Stimulated activated CD8-positive, alpha-beta memory T cell treated with anti-CD3 and anti-CD28 coated beads, Interleukin-15, amount 100 ng/mL, for 24 hours (primary cell): ENCODE measurements at places on chromosomes 3 and 15.

DNA sequence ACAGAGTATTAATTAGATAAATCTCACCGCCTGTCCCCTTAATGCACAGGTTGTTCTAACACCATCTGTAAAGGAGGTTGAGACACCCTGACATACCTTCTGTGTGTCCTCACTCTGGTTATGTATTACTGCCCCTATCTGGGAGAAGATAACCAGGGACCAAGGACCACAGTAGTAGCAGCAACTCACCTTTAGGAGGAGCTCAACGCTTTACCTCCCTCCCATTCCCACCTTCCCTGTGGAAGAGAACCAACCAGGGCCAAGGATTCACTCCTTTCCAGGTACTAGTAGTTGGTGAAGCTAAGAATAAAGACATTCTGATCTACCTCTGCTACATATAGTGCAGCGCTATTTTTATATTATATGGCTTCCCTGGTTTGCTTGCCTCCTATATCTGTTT lies 232.6 kb downstream of the MEX3B start:
- DNase-seq, result no peak

- DNase-seq, result no peak
Observed at GRCh38 chr15:67953299-67953698, 100.8 kb upstream of the PIAS1 start.

DNA sequence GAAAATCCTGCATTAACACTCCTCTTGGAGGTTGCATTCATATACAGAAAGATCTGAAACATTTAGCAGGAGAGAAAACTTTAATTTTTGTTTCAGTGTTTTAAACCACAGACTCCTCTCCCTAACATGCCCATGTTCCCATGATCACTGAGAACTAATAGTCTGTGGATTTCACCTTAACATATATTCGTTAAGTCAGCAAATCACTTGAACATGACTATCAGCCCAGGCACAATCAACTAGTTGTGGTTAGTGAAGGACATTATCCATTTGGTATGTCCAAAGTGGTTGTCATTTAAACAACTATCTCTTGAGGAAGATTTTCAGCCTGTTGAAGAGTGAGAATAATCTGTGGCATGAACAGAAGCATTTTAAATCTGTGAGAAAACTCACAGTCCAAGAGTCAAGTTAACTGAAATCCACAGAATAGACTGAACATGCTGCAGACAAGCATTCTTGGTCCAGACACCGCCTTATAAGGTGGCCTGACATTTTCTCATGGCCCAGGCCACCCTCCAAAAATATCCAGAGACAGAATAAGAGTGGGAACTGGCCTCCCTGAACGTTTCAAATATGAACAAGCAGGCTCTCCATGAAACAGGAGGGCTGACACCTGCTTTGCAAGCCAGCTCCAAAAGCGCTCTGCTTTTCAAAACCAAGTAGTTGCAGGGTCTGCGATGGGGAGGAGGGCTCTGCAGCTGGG lies 39.9 kb upstream of the ADCY5 start:
- DNase-seq, result no peak

DNA sequence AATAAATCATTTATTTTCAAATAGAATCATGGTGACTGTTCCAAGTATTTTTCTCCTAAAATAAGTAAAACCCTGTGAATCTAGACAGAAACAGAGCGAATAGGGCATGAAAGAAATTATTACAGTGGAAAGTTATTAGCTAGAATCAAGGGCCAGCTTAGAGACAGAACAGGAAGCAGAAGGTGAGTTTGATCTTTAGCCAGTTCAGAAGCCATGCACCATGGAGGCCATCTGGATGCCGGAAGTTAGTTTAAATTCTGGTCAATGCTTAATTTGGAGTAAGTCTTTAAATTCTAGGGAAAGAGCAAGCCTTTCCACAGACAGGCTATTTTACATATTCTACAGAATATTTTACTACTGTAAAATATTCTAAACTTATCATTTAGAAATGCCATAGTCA lies 574.8 kb downstream of the CADM2 start:
- no peak for DNase-seq

DNA sequence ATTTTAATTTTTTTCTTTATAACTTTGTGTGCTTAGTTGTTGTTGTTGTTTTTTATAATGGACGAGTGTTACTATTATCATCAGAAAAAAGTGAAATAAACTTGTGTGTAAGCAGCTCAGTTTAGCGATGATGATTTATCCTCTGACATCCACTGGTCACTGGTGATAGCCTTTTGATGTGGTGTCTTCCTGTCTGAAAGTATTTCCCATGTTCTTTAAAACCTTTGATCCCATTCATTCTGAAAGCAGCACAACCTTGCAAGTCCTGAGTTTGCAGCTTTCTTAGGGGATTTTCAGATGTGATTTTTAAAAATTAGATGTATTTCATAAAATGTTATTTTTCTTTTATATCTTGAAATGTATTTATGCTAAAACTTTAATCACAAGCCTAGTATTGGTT lies 85.9 kb upstream of the ZPLD1 start:
- no peak for DNase-seq

- DNase-seq, result no peak
Observed at GRCh38 chr3:155790272-155790925, 15.7 kb downstream of the C3orf33 start.

DNA sequence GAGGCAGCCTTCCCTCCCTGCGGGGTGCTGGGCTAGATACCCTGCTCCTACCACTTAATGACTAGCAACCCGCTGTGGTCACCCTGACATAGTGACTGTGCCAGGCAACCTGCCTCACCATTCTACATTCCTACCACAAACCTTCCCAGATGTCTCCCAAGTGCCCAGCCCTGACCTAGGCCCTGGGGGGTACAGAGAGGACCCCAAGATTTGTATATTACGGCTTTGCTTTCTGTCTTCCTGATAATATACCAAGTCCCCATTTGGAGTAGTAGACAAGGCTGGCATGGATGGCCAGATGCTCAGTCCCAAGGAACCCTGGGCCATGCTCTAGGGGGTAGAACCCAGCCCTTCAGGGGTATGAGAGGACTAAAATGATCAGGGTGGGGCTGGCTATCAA lies 31.0 kb downstream of the ESYT3 start:
- DNase-seq, result no peak

GRCh38 chr3:55218577-55218976 lies 268.5 kb downstream of the WNT5A start:
- no peak for DNase-seq

DNA sequence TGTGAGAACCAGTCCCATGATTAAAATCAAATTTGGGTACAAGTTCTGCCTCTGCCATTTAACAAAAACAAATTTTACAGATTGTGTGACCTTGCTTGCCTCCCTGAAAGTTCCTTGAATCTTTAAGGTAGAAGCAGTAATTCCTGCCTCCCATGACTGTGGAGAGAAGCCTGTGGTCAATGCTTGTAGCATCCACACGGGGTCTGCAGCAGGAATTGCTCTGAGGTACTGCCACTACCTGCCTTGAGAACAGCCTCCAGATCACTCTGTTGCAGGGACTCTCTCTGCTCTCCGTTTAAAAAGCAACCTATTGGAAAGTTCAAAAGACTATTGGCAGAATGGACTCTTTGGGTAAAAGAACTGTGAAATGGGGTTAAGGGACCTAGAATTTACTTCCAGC lies 75.9 kb downstream of the SST start:
- no peak for DNase-seq

DNA sequence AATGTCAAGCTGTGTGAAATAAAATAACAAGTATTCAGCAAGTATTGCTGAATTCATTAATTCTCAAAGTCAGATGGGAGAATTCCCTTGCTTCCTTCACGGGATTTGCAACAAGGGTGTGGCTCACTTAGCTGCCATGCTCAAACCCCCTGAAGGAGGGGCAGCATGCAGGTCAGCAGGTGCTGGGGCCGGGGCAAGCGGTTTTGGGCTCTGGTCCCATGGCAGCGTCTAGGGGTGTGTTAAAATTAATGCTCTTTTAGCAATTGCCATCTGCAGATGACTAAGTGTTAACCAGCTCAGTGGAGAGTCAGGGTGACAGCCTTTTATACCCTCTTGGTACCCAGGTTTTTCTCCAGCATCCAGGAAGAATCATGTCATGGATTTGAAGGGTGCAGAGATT lies 40.0 kb upstream of the RBMS3 start:
- no peak for DNase-seq
